ENCODE measurements at places on chromosomes 16 and 17. TPM values are rescaled to one million over a fixed set of nuclear protein-coding genes. Genes with fewer than 3 reads are reported as not detected.

The C1QTNF1 gene
- not detected for total RNA-seq

The KCNJ2 gene
- 0.32 TPM for total RNA-seq

The KRT23 gene
- total RNA-seq: not detected

The TBC1D3H gene
- not detected for total RNA-seq

The HCRT gene
- total RNA-seq: not detected

The SPEM3 gene
- not detected for total RNA-seq

The ARL5C gene
- total RNA-seq: not detected

The SPN gene
- 431 TPM for total RNA-seq

The HASPIN gene
- 26.9 TPM for total RNA-seq

The RNF43 gene
- total RNA-seq: 3.7 TPM

The CD300LF gene
- total RNA-seq: not detected

The CES1 gene
- not detected for total RNA-seq

Measured in T-helper 2 cell treated with Interferon-gamma antibody and Interleukin-4, amounts not matched to agents 100 ng/mL and 5 ng/mL, for 36 hours (primary cell).